Naive thymus-derived CD4-positive, alpha-beta T cell (primary cell): ENCODE measurements at places on chromosomes 4 and X. TPM values are rescaled to one million over a fixed set of nuclear protein-coding genes. Genes with fewer than 3 reads are reported as not detected.

GRCh38 chrX:3990569-3990968 lies 277.1 kb upstream of the PRKX start:
- DNase-seq, result no peak

DNA sequence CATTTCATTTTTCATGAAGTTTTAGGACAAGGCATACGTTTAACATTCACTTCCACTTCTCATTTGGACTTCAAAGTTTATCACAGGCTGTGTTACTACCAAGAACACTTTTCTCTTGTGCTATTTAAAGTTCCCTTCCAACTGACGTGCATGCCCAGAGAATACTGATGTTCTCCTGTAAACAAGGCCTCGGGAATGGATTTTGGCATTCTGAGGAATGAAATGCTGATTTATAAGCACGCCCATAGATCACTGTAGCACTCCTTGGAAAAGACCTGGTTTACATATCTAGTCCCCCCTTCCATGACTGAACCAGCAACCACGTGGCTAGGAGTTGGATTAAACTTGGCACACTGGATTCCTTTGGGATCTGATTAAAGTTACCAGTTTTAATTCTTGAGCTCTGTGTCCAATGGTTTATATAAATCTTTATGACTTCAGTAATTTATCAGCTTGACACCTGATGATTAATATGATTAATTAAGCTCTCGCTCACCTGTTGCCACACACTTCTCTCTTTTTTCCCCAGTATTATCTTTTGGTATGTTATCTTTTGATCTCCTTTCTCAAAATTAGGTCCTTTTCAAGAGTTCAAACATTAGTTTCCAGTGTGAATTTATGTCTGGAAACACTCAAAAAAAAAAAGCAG lies 122.4 kb upstream of the HAND2 start:
- DNase-seq, result no peak

GRCh38 chr4:142556570-142557238 lies 289.4 kb downstream of the INPP4B start:
- no peak for DNase-seq

- DNase-seq, result no peak
These were observed 177.1 kb upstream of the CENPE start for GRCh38 chr4:103375278-103375677.

The SMIM31 gene
- total RNA-seq, result not detected
